SIG-M5 (cell line): ENCODE measurements at places on chromosomes 3 and 15.

DNA sequence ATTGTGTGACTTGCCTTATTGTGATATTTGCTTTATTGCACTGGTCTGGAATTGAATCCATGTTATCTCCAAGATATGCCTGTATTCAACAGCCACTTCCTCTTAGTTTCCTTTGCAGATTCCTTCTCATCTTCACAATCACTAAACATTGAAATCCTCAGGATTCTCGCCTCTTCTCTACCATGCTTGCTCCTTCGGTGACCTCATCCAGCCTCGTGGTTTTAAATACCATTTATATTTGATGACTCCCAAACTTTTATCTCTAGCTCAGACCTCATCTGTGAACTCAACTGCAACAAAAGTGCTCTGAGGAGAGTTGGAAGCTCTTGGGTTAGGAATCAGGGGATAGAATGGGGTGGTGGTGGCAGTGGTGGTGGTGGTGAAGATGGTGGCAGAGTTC, 19.9 kb downstream of the POLR2M start:
- no peak for DNase-seq

- no peak for DNase-seq
Measured at GRCh38 chr3:61443886-61444285, 117.5 kb upstream of the PTPRG start.

DNA sequence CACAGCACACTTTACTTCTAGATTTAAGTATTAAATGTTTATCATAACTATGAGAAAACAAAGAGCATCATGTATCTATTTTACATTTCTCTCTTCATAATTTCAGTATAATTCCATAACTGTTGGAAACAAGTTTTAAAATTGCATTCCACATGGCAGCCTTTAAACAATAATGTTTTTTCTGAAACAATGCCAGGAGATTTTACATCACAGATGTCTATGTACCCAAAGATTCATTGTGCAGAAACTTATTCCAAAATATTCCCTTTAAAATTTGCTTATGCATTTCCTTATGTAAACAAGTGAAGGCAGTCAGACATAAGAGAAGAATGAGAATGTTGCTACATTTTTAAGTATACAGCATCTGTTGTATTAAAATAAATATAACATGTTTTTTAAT, 324.9 kb upstream of the COL8A1 start:
- DNase-seq = no peak

DNA sequence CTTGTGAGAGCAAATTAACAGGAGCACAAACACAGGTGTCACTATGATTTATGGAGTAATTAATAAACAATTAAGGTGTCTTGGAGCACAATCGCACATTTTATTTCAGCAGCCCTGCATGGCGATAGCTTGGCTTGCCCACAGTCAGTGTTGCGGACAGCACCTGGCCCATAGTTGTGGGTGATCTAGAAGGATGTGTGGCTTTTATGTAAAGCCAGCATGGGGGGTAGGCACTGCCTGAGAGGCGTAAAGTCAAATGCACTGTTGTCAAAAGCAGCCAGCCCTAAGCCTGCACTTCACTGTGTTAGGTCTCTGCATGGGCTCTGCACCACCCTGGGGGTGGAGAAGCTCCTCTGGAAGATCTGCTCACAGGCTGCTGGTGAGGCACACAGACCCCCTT, 177.4 kb upstream of the PPP2R3A start:
- no peak for DNase-seq

- no peak for DNase-seq
Measured at GRCh38 chr3:64216274-64217147, 8.8 kb downstream of the PRICKLE2 start.

DNA sequence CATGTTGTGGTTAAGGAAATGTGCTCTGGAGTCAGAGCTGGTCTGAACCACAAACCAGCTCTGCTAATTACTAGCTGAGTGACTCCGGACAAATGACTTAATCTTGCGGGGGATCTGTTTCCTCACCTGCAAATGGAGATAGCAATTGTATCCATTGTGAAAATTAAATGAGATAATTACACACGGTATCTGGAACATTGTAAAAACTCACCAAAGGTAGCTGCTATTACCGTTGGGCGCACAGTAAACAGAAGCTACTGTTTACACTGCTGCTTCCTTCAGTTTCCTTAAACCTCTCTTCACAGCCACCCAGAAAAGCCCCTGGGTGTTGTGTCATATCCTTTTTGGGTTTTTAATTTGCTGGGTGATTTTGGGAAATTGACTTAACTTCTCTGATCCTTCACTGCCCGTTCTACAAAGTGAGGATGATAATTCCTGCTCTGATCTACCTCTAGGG, 107.8 kb downstream of the MEGF11 start:
- no peak for DNase-seq

- DNase-seq = no peak
Measured at GRCh38 chr15:39079296-39079847, 501.5 kb upstream of the THBS1 start.

DNA sequence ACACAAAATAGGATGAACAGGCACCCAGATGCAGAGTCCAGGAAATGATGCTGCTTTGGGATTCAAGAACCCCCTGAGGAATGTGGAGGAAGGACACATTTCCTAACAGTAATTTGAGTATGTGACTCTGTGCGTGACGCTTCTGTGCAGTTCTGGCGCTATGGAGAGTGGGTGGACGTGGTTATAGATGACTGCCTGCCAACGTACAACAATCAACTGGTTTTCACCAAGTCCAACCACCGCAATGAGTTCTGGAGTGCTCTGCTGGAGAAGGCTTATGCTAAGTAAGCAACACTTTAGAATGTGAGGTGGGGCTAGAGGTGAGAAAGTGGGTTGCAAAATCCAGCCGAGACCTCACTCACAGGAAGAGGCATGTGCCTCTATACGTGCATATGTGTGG, 28.3 kb downstream of the CAPN3 start:
- DNase-seq = no peak

- DNase-seq = no peak
Measured at GRCh38 chr15:51267051-51267702, 71.2 kb downstream of the CYP19A1 start.

- DNase-seq = no peak
Measured at GRCh38 chr3:172582712-172583111, 59.5 kb upstream of the TNFSF10 start.

DNA sequence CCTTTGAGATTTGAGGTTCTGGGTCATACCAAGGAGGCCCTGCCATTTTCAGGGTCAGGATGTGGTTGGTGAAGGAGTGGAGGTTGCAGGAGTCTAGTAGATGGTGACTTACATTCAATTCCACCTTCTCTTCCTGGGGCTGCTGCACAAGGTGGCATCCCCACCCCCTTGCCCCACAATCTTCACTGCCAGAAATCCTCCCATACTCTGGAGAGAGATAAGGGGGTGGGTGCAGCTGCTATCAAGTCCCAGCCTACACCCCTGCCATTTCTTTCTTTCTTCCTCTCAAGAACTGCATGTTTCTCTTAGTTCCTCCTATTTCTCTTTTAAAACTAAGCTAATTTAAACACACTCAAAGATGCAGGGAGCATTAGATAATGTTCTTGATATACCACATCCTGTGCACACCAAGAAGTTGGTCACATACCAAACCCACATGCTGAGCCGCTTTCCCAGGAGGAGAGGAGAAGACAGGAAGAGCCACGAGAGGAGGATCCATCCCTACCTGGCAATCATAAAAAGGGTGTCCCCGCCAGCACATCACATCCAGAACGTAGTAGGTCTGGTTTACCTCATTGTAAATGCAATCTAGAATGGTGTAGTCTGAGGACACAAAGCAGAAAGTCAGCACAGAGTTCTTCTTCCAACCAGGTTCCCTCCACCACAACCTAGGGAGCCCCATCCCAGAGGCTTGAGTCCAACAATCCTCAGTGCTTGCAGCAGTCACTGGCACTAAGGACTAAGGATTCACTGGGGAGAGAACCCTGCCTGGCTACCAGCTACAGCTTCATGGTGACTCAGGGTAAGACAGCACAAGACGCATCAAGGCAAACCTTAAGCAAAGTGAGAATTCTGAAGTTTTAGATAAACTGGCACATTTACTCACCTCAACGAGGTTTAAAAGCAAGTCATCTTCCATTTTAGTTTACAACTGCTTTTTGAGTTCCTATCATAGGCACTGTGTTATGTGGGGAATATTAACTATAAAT, 18.5 kb downstream of the SNUPN start:
- no peak for DNase-seq

DNA sequence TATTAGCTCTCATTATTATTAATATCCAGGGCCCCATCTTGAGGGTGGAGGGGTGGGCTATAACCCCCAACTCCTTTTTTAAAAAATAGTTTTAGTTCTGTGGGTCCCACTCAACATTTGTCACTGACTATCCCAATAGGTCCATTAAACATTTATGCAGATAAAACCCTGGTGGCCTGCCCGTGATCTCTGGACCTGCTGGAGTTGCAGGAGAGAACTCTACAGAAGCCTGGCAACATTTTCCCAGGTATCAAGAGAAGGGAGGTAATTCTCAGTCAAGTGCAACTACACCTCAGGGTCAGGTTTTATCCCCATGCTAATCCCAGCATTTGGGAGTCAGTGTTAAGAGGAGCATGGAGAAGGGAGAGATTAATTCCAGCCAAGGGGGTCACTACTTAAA, 264.4 kb upstream of the PROK2 start:
- no peak for DNase-seq

DNA sequence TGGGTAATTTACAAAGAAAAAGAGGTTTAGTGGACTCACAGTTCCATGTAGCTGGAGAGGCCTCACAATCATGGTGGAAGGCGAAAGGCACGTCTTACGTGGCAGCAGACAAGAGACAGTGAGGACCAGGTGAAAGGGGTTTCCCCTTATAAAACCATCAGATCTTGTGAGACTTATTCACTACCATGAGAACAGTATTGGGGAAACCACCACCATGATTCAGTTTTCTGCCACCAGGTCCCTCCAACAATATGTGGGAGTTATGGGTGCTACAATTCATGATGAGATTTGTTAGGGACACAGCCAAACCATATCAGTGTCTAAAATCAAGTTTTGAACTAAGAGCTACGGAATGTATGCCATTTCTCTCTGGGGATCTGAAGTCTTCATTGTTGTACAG, 354.8 kb upstream of the C2CD4B start:
- DNase-seq = no peak

DNA sequence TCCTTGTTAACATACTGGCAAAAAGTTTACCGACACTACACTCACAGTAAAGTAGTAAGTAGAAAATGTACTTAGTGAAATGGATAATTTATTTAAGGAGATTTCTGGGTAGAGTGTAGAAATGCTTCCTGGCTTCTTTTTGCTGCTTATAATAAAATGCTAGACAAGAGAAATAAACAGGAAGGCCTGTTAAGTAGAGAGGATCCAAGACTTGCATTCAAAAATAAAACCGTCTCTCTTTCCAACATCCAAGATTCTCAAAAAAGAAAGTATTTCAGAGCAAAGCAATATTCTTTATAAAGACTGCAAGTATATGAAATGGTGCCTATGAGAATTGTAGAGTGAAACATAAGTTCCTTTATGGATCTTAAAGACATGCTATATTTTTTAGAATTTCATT, 77.0 kb upstream of the CNTN6 start:
- no peak for DNase-seq

DNA sequence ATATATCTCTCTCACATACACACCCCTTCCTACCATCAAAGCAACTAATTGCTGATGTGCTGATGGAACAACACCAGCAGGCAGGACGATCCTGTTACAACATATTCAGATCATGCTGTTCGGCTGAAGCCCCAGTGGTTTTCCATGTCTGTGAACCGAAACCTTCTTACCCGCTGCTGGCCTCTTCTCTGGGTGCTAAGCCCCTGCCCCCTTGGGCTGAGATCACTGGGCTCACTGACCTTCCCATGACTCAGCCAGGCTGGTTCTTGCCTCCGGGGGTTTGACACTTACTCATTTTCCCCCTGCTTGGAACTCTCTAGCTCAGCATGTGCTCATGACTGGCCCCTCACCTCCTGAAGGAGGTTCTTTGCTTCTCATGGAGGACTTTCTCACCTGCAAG, 122.0 kb upstream of the RGMA start:
- DNase-seq = no peak

DNA sequence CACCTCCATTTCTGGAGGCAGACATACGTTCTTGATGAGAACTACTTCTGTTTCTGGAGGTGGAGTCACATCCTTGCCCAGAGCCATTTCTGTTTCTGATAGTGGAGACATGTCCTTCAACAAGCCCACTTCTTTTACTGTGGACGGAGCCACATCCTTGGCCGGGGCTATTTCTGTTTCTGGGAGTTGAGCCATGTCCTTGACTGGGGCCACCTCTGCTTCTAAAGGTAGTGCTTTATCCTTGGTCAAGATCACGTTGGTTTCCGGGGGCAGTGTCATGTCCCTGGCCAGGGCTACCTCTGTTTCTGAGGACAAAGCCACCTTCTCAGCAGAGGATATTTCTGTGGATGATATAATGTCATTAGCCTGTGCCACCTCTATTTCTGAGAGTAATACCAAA, 100.0 kb downstream of the MAP4 start:
- no peak for DNase-seq

DNA sequence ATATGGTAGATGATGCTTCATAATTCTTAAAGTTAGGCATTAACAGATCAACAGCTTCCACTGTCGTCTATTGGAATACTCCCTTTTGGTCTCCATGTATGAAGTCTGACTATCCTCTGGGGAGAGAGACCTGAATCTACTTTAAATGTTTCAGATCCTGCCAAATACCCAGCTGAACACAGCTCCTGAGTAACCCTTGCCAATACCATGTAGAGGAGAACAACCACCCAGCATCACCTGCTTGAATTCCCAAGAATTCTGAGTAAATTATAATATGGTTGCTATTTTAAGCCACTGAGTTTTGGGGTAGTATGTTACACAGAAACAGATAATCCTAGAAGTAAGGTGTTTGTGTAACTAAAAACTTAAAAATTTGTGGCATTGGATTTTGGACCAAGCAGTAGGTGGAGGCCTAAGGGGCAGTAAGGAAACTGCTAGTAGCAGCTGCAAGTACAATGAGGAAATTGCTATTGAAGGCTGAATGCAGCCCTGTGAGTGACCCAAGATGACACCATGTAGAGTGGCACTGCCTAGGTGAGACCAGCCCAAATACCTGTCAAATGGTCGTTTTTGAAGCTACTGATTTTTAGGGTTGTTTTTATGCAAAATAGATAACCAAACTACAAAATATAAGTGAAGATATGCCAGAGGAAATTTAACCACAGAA, 30.9 kb downstream of the NRG4 start:
- no peak for DNase-seq

GRCh38 chr3:43285644-43286043, 696 bp upstream of the SNRK start:
- DNase-seq = no peak
